Endothelial cell of umbilical vein (primary cell): ENCODE measurements at places on chromosomes 7 and 10.
A peak's percentile ranks its signal among the peaks of the same experiment; 100 is the strongest.

GRCh38 chr7:22989643-22990587 is 24.0 kb downstream of the HYCC1 start:
- peak; percentile 77 for DNase-seq

DNA sequence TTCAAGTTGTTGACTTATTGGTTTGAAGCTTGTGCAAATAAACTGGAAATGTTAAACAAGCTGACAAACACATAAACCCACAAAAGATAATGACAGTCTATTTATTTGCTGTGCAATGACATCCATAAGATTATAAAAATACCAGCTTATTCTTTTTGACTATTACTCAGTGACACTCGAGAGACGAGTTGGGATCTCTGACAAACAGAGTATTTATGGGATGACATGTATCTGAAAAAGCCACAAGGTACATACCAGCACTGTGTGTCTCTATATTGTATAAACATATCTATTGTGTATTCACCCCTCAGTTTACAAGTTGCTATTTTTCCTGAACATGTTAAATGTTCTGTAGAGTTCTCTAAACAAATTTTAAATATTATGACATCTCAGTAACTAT is 88.9 kb downstream of the CHRM2 start:
- no peak for DNase-seq

DNA sequence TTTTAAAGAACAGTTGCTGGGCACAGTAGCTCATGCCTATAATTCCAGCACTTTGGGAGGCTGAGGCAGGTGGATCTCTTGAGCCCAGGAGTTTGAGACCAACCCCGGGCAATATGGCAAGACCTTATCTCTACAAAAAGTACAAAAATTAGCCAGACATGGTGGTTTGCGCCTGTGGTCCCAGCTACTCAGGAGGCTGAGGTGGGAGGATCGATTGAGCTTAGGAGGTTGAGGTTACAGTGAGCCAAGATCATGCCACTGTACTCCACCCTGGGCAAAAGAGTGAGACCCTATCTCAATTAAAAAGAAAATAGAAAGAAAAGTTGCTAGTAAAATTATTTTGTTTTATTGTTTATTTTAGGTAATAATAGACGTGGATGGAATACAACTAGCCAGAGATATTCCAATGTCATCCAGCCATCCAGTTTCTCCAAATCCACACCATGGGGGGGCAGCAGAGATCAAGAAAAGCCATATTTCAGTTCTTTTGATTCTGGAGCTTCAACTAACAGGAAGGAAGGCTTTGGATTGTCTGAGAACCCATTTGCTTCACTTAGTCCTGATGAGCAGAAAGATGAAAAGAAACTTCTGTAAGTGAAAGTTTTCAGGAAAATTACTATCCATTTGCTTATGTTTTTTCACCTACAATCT is 3.0 kb downstream of the NUP42 start:
- peak; percentile 45 for DNase-seq

DNA sequence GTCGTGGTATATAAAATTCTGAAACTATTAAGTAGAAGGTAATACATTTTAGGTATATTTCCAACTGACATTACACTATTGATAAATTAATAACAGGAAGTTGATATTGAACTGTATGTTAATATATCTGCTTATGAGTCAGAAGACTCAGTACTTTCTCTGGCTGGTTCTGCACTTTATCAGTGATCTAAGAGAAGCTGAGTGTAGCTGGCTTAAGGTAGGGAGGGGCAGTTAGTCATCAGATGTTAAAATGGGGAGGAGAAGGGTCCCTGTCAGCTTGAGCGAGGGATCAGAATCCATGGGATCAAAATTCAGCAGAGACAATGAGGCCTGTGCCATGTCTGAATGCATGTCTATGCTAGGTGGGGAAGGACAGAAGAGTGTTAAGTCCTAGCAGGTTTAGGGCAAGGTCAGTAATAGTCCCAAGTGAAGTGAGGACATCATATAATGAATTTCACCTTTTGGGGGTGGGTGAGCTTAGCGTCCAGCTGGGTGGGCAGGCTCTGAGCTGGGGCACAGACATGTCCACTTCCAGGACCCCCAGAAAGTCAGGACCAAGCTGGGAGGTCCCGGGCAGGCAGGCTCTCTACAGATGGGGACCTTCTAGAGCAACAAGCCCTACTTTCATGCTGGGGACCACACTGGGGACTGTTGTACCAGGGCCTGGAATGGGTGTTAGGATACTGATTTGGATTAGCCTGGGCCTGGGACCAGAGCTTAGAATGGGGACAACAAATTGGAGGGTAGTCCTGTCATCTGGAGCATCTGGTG is 82.9 kb downstream of the WDFY4 start:
- no peak for DNase-seq

- no peak for DNase-seq
Observed at GRCh38 chr10:70492786-70493659, 14.5 kb downstream of the PALD1 start.

GRCh38 chr7:45161138-45161537 is 3.5 kb downstream of the RAMP3 start:
- no peak for DNase-seq

DNA sequence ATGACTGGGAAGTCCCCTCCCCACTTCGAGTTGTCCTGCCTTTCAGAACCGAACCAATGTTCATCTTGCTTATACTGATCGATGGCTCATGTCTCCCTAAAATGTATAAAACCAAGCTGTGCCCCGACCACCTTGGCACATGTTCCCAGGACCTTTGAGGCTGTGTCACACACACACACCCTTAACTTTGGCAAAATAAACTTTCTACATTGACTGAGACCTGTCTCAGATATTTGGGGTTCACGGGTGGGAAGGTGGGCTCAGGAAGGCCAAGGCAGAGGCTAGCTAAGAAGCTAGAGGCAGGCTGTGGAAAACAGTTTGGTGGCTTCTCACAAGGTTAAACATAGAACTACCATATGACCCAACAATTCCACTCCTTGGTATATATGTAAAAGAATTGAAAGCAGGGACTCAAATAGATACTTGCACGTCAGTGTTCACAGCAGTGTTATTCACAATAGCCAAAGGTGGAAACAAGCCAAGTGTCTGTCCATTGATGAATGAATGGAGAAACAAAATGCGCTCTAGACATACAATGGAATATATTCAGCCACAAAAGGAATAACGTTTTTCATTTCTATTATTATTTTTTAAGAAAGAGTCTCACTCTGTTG is 15.4 kb downstream of the PRF1 start:
- no peak for DNase-seq

- no peak for DNase-seq
Observed at GRCh38 chr10:79400146-79401004, 45.0 kb downstream of the ZCCHC24 start.

GRCh38 chr10:114206902-114207301 is 27.7 kb downstream of the TDRD1 start:
- DNase-seq: no peak

GRCh38 chr7:95545673-95546072 is 50.6 kb downstream of the PDK4 start:
- DNase-seq: peak; percentile 17

- DNase-seq: no peak
Observed at GRCh38 chr7:110119883-110120581, 970.9 kb upstream of the LRRN3 start.

DNA sequence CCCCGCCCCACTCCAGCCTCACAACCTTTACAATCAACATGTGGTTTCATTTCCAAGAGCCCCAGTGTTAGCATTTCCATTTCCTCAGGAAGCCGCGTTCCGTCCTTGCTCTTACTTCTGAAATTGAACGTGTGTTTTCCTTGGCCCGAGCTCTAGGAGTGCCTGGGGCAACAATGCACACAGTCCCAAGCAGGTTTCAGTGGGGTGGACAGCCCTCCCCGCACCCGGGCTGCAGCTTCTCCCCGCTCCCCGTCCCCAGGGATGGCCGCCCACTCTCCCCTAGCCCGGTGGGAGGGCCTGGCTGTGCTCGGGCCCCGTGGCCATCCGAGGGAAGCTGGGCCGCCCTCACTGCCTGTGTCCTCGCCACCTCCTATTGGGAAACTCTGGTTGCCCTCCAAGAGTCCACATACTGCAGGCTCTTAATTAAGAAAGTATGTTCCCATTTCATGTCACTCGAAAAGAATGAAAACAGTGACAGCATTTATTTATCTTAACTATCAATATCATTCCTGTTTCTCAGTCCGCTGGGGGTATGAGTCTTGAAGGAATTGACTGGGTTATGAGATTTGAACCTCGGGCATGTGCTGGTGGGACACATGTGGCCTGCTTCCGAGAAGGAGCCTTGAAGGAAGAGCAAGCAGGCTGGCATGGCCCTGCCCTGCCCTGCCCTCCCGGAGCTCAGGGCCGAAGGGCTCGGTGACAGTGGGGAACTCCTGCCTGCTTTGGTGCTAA is 163.8 kb downstream of the GRK5 start:
- DNase-seq: peak; percentile 90

- no peak for DNase-seq
Observed at GRCh38 chr7:66050990-66051448, 24.6 kb upstream of the ASL start.

DNA sequence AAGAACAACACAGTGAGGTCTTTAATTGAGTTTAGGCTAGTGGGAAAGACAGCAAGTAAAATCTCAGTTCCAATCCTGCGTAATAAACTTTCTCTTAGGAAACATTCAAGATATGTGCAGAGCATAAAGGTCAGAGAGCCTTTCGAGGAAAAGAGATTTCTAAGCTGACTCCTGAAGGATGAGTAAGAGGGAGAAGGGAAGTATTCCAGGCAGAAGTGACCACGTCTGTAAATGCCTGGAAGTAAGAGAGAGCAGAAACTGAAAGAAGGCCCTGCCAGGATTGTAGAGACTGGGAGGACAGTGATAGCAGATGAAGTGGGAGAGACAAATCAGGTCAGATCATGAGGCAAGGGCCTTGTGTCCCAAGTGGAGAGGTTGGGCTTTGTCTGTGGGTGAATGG is 41.8 kb downstream of the PNLIPRP3 start:
- DNase-seq: no peak

GRCh38 chr10:775245-776075 is 86.0 kb upstream of the DIP2C start:
- no peak for DNase-seq

- DNase-seq: no peak
Observed at GRCh38 chr10:121648493-121648892, 50.2 kb upstream of the FGFR2 start.

- no peak for DNase-seq
Observed at GRCh38 chr10:1465418-1465911, 271.9 kb downstream of the ADARB2 start.

DNA sequence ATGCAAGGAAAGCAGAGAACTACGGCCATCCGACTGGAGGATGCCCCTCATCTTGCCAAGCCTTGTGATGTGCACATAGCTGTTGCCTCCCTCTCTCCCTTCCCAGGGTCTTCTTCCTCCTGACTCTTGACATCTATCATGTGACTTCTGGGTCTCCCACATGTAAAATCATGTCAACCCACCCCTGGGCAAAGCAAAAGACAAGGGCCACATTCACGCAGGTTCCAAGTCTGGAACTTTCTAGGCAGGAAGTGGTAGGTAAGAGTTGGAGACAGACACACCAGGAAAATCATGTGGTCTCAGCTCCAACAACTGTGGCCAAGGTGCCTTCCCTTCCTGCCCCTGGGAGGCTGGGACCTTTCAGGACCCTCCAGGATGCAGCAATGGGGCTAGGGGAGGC is 187.3 kb downstream of the CXCL12 start:
- DNase-seq: no peak

- peak; percentile 94 for DNase-seq
Observed at GRCh38 chr10:91340613-91341362, 69.4 kb upstream of the HECTD2 start.

DNA sequence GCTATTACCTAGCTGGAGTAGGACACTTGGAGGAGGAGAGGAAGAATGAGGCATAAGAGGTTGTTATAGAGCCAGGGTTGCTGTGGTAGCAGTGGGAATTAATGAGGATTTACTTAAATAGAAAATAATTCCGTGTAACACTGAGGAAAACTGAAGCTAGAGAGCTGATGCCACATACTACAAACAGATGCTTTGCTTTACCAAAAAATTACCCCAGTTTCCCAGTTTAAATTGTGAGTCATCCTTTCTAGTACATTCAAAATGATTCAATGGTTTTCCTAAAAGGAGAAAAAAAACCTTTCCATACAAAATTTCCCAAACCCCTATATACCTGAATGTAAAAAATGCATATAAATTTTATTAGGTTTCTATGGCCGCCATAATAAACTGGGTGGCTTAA is 58.3 kb downstream of the ZNF518A start:
- no peak for DNase-seq

DNA sequence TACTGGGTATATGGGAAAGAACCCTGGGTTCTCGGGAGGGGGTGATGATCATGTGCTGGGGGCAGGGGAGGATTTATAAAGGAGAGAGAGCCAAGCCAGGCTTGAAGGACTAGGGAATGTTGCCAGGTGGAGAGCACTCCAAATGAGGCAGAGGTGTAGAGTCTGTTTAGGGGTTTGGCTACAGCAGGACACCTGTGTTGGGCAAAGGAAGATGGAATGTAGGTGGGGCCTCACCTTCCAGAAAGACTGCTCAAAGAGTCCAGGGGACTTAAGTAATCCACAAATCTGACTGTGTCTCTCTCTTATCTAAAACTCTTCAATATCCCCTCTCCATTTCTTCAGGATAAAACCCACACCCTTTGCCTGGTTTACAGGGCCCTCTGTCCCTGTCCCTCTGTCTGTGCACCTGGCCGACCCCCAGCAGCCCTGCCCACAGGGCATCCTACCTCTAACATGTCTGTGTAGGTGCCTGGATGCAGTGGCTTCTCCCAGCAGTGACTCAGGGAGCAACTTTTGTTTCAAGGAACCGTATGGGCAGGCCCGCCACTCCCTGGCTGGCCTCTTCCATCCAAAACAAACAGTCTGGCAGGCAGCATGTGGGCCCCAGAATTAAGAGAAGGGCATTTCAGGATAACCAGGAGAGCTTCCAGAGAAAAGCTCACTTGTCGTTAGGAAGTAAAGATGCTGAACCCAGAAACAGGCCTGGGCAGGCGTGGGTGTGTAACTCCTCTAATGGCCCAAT is 10.6 kb upstream of the PLEKHA1 start:
- DNase-seq: no peak

DNA sequence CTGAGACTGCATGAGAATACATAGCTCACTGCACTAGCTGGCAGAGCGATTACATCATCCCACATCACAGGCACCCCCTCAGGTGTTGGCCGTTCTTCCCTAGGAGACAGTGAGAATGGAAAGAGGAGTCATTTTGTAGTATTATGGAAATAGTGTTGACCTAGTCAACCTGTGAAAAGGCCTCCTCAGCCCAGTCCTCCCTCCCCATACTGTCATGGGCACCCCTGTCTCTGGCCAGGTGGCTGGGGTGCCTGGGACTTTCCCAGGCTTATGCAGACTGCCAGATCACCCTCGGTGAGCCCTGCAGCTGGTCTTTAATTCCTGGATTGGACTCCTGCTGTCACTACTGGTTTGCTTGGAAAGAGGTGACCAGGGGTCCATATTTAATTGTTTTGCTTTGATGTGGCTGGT is 4.0 kb downstream of the INPP5A start:
- no peak for DNase-seq
